ENCODE measurements at places on chromosomes 11 and 22.
A peak's percentile ranks its signal among the peaks of the same experiment; 100 is the strongest.

DNA sequence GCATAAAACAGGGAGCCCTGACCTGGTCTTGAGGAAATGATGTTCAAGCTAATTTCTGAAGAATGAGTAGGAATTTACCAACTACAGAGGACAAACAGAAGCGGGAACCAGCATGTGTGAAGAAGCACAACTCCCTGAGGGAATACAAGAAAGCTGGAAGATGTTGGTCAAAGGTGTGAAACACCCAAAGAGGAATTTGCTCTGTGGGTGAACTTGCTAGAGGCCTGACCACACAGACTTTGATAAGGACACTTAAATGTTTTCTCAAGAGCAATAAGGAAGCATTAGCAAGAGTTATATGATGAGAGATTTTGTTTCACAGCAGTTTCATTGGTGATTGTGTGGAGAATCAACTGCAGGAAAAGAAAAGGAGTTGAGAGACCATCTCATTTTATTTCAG, 17.6 kb downstream of the SLC5A12 start:
- no peak for DNase-seq

- DNase-seq: no peak
Observed at GRCh38 chr11:73344191-73344607, 32.0 kb upstream of the RELT start.

DNA sequence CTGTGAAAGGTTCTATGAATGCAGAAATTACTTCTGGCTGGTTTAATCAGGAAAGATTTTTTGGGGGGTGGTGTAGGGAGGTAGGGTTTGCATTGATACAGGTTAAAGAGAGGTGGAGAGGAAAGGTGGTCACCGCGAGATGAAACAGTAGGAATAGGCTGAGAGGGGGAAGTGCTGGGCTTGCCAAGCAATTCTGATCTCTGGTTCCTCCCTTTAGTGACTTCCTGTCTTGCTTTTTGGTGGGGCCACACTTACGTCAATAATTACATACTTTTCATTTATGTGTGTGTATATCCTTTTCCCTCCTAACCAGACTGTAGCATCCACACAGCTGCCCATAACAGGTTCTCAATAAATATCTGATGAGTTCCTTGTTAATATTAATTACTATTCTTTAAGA, 120.0 kb downstream of the CTNND1 start:
- no peak for DNase-seq

DNA sequence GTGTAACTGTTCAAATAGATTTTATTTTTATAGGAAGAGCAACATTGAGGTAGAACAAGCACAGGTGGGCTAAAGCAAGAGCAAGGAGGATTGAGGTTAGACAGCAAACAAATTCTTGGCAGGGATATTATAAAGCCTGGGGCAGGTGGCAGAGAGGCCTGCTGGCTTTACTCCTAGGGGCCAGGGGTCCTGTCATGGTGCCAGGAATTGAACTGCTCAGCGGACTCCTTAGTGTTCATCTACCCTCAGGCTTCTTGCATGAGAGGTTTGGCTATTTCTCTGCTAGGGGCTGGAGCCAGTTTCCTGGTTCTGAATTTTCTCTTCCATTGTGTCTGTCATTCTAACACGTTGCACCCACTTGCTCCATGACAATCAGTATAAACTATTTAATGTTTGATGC, 217.2 kb upstream of the NCAM1 start:
- DNase-seq: no peak

GRCh38 chr22:48267681-48268080, 1505.2 kb downstream of the TBC1D22A start:
- DNase-seq: no peak

- no peak for DNase-seq
Observed at GRCh38 chr22:49183826-49184216, 643.9 kb downstream of the BRD1 start.

DNA sequence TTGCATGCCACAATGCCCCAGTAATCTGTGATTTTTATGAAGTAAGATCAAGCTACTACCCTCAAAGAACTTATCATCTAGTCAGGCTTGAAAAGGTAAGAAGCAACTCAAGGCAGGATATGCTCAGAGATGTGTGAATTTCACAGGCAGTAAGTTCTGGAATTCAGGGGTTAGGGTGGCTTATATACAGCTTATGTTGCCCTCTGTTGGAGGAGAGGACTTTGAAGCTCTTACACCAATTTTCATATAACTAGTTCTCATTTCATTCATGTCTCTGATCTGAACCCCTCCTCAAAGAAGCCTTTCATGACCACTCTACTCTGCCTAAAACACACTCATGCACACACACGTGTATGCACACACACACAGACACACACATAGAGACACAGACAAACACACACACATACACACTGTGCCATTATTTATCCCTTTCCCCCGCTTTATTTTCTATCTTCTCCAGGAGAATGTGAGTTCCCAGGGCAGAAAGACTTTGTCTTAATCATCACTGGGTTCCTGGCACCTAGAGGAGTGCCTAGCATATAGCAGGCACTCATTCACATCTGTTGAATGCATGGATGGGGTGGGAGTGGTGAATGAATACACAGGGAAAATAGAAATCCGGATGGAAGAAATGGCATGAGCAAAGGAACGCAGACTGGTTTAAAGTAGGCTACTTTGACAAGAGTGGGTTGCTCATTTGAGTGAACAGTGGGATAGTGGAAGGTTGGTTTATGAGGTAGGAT, 220.7 kb upstream of the ZBED5 start:
- no peak for DNase-seq

DNA sequence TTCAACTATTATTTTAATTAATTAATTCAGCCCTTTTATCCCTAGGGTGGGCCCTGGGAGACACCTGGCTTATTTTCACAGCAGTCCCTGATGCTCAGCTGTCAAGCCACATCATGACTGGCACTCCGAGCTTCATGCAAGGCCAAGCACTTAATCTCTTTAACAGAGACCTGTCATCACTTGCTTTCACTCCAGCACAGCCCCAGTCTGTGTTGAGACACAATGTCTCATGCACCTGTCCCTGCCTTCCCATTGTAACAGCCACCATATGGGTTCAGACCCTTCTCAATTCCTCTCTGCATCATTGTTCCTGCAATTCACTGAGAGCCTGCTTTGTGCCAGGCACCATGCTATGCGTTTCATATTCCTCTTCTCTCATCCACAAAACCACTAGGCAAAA, 222.2 kb upstream of the TENM4 start:
- no peak for DNase-seq

- DNase-seq: no peak
Observed at GRCh38 chr11:113839842-113840241, 35.5 kb downstream of the USP28 start.

- DNase-seq: no peak
Observed at GRCh38 chr11:61484541-61484940, 24.0 kb upstream of the LRRC10B start.

GRCh38 chr11:132728026-132728425, 804.3 kb downstream of the OPCML start:
- no peak for DNase-seq

DNA sequence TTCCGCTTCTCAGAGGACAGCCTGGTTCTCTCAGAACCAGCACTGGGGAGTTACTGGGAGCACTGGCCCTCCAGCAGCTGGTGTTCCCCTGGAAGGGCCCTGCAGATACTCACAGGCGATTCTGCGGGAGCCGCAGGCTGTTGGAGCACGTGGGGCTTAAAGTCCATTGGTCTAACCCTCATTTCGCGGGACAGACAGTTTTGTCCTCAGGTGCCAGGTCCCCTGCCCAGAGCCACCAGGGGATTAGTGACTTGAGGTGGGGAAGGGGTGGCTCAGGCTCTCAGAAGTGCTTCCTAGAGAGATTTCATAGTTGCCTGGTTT, 53.9 kb downstream of the CACNA1I start:
- no peak for DNase-seq

- DNase-seq: peak; percentile 93
Observed at GRCh38 chr22:37892566-37893335, 13.3 kb upstream of the MICALL1 start.

DNA sequence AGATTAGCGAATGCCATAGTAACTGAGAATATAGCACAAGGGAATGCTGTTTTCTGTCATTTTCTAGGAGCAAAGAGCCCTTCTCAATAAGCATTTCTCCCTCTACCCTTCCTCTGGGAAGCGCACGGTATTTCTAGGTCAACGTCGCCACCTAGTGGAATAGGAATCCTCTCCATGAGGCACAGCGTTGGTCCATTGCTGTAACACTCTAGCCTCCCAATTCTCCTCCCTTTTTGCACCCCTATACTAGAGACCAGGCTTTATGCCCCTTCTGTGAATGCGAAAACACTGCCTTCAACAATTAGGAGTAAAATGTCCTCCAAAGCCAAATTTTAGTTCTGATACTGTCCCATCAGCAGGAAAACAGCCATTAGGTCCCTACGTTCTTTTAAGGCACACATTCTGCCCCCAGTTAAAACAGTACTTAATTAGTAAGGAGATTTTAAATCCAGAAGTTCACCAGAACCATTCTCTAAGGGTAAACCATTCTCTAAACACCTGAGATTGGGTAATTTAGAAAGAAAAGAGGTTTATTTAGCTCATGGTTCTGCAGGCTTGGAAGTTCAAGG, 12.8 kb upstream of the HYLS1 start:
- DNase-seq: peak; percentile 37

GRCh38 chr11:31995525-31996094, 95.3 kb upstream of the RCN1 start:
- DNase-seq: no peak

- DNase-seq: no peak
Observed at GRCh38 chr11:46390331-46391171, 1.0 kb downstream of the CHRM4 start.

- DNase-seq: no peak
Observed at GRCh38 chr11:11389238-11389637, 36.2 kb upstream of the CSNK2A3 start.

- DNase-seq: peak; percentile 80
Observed at GRCh38 chr11:122101625-122102291, 14.3 kb downstream of the BLID start.

DNA sequence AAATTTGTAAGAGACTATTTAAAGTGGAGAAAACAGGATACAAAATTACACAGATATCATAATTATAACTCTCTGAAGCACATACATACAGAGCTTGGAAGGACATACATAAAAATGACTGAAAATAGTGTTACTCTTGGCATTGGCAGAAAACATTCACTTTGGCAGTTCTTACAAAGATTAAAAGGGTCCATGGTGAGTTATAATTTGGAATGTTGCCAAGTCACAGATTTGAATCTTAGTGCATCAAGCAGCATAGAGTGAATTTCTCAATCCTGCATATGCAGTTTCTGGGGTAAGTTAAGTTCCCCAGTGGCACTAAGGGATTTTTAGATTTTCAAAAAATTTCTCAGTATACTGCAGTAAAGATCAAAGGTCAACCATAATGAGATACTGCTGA, 115.9 kb downstream of the CCDC81 start:
- DNase-seq: no peak

GRCh38 chr11:33953289-33953688, 61.4 kb upstream of the LMO2 start:
- no peak for DNase-seq

GRCh38 chr11:99019696-99020095, 1.1 kb upstream of the CNTN5 start:
- DNase-seq: no peak

- DNase-seq: no peak
Observed at GRCh38 chr11:86726118-86726753, 53.8 kb upstream of the ME3 start.

DNA sequence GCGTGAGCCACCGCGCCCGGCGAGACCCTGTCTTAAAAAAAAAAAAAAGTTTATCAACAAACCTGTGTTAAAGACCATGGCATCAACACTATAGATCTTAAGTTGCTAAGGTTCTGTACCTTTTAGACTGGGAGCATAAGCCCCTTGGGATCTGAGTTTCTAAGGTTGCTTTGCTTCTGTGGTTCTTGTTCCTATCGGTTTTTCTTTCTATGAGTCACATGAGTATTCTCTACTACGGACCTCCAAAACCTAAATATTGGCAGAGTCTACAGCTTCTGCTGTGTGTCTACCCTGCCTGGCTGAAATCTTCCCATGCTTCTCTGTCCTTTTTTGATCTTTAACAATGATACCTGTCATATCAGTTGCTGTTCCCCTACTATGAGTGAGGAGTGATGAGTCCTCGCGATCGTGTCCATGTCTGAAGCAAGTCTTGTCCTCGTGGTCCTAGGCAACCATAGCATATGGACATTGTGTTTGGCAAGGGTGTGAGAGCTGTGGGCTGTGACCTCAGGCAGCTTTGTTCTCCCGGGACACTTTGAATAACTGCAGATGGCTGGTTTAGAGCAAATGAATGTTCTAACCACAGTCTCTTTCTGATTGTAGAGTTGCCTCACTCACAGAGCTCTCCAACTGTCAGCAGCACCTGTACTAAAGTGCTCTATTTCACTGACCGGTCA, 9.0 kb upstream of the DLAT start:
- no peak for DNase-seq

DNA sequence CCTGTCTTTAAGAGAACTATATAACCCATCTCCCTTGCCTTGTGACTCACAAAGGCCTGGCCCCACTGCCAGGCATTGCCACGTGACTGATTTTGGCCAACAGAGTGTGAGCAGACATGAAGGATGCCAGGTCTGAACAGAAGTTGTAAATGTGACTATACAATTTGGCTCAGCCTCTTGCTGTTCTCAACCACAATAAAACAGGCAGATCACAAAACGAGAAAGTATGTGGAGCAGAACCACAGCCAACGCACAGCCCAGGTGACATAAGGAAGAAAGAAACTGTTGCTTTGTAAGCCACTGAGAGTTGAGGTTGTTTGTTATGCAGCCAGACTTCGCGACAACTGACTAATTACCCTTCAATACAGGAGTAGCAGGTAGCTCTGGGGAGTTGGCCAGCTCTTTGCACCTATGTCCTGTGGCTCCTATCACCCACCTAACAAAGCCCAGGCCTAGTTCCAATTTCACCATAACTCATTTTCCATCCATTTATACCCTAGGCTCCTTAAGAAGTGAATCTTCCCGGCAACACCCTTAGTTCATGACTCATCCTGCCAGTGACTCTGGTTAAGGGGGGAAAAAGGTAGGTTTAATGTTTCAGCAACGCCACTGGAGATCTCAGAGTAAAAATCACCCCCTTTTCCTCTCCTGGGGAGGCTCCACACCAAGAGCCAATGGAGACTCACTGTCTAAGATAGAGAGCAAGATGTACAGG, 53.7 kb downstream of the GALNT18 start:
- no peak for DNase-seq

DNA sequence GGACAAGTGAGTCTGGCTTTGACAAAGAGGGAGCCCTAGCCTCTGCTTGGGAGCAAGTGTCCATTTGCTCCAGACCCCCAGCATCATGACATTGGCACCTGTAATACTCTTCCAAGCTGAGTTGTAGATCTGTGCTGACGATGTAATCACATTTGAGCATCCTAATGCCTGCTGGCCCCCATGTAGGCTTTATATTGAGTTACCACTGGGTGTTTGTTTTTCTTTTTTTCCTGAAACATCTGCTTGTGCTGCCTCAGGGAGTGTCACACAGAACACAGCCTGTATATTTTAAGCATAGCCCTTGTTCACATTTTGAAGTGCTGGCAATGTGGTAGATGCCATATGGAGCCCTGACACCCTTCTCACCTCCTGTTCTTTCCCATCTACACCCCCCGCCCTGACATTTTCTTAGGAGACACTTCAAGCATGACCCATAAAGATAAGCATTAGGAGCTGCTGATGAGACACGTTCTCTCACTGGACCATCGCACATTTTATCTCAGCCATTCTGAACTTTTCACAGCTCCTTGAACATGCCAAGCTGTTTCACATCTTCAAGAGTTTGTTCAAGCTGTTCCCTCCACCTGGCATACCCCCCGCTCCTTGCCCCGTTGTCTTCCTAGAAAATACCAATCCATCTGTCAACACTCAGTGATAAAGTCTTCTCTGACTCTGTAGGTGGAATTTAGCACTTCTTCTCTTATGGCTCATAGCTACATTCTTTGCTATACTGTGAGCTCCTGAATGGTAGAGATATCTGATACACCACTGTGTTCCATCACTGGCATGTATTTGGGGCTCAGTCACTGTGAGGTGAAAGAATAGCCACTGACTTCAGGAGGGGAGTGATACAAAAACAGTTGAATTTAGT, 128.7 kb downstream of the TRIM44 start:
- no peak for DNase-seq
